Right cardiac atrium (tissue), 5 donors: ENCODE measurements at places on chromosomes 2 and 18.

GRCh38 chr2:240893363-240893844 lies 2.6 kb downstream of the MAB21L4 start:
- peak; percentile 49 for DNase-seq

GRCh38 chr18:12744103-12744502 lies 41.3 kb downstream of the PSMG2 start:
- DNase-seq = no peak

- DNase-seq = no peak
Measured at GRCh38 chr2:10368491-10369231, 66.0 kb downstream of the HPCAL1 start.

DNA sequence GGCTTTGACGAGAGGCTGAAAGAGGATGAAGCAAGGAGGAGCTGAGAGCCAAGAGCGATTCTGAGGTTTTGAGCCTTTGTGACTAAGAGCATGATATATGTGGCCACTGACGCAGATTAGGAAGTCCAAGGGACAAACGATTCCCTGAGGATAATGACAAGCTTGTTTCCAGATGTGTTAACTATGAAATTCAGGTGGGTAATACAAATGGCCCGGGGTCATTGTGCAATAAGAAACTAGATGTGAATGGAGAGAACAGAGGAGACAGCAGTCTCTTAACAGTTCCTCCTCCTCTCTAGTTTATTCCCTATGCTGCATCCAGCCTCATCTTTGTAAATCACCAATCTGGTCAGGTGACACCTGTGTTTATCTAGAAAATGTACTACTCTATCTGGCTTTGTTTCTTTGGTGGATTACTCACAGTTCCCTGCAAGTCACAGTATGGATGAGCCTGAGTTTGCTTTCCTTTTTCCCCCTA lies 84.2 kb downstream of the SOCS6 start:
- no peak for DNase-seq

- DNase-seq = no peak
Measured at GRCh38 chr2:120764492-120764891, 28.8 kb downstream of the GLI2 start.
